ENCODE measurements at places on chromosomes 2 and 18.

GRCh38 chr2:219104107-219105035, 43.6 kb upstream of the IHH start:
- peak; percentile 4 for DNase-seq

DNA sequence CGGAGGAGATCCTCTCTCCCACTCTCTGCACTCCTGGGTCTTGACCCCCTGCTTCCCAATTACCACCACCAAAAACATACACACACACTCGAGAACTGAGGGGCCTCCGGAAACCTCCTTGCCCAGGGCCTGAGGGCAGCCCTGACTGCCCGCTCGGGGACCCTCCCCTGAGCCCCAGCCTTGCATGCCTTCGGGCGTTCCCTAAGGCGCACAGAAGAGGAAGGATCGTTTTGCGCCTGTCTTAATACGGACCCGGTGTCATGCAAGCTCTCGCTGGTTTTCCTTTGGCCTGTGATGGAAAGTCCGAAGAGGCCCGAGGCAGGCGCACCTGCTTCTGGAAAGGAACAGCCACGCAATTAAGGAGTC, 19.8 kb downstream of the POU3F3 start:
- DNase-seq = no peak

DNA sequence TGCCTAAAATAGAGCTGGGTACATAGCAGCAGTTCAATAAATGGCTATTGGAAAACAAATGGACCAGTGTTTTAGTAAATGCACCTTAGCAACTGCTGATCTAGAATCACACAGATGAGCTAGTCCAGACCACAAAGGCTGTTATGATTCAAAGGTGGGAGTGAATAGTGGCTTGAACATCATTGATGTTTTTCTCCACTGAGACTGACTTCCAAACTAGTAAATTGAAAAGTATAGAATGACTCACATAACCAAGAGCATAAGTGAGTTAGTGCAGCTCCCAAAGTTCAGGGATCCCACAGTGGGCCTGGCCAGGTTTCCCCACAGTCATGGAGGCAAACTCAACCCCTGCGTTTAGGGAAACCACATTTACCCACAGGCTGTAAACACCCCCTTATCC, 106.7 kb upstream of the YPEL5 start:
- no peak for DNase-seq

DNA sequence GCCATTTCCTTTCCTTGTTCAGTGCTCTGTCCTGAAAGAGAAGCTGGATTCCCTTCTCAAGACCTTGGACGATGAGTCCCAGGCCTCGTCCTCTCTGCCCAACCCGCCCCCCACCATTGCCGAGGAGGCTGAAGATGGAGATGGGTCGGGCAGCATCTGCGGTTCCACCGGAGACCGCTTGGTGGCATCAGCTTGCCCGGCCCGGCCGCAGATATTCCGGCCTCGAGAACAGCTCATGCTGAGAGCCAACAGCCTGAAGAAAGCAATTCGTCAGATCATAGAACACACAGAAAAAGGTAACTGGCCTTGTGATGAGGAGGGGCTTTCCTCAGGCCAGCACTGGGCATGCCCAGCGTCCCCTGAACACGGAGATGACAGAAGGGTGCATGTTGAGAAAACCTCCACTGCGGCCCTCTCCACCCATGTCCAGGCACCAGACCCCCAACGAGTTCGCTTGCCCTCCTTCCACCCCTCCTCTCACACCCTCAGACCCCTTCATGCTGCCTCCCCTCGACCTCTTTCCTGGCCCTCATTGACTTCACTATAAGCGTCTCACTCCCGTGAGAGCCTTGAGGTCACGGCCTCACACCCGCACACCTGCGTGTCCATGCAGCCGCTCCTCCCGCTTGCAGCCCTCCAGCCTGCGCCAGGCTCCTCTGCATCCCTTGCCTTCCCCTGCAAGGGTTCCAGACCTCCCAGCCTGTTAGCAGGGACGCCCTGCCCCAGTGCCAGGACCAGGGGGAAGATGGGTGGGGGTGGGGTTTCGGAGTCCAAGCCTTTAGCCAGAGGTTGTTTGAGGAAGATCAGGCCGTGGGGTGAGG, 95.0 kb downstream of the DGKD start:
- DNase-seq = no peak

DNA sequence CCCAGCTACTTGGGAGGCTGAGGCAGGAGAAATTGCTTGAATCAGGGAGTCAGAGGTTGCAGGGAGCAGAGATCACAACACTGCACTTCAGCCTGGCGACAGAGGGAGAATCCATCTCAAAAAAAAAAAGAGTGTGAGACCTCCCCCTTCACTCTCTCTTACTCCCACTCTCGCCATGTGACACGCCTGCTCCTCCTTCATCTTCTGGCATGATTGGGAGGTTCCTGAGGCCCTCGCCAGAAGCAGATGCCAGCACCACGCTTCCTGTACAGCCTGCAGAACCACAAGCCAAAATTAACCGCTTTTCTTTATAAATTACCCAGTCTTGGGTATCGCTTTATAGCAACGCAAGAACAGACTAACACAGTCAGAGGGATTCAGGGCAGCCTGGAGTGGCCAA, 66.3 kb upstream of the CREB1 start:
- DNase-seq = no peak
